Naive thymus-derived CD4-positive, alpha-beta T cell (primary cell): ENCODE measurements at places on chromosomes 11 and 22.

- H3K4me1 ChIP-seq, result no peaks in the 10 kb centered on the region
- no peaks in the 10 kb centered on the region for H3K36me3 ChIP-seq
- no peaks in the 10 kb centered on the region for H3K27me3 ChIP-seq
- H3K4me3 ChIP-seq, result no peak overlapping the region
These were observed 44.7 kb upstream of the WEE1 start for GRCh38 chr11:9528573-9529333.

GRCh38 chr11:94938095-94939055, 35.0 kb downstream of the CWC15 start:
- no peak overlapping the region for H3K4me3 ChIP-seq
- H3K4me1 ChIP-seq, result no peaks in the 10 kb centered on the region
- H3K27ac ChIP-seq, result no peak overlapping the region
- no peak for DNase-seq
- H3K36me3 ChIP-seq, result no peaks in the 10 kb centered on the region

DNA sequence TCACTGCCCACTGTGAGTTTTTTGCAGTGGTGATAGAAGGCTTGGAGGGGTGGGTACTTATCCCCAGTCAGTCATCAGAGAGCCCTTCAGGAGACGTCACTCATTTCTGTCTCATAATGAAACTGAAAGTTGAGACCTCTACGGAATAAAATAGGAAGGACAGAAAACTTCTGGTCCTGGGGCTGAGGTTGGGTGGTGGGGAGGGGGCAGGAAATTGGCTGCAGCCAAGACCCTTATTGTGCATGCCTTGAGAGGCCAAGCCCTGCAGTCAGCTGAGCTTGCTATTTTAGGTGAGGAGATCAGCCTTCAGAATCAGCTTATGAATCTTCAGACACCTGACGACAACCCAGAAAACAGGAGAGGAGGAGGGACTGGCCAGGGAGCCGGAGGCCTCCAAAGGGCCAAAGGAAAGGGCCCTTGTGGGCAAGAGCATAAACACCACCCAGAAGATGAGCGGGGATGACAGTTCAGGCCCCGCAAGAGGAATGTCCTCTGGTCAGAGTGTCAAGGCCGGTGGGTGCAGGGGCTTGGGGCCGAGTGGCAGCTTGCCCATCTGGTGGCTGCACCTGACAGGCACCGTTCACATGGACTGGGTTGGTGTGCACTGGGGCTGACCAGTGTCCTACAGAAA, 17.9 kb upstream of the ADA2 start:
- peak overlapping the region; percentile 73 for H3K27ac ChIP-seq
- no peaks in the 10 kb centered on the region for H3K27me3 ChIP-seq
- peak overlapping the region; percentile 61 for H3K4me3 ChIP-seq
- H3K36me3 ChIP-seq, result no peaks in the 10 kb centered on the region
- no peaks in the 10 kb centered on the region for H3K4me1 ChIP-seq

GRCh38 chr11:75502138-75502537, 23.6 kb downstream of the GDPD5 start:
- no peaks in the 10 kb centered on the region for H3K27me3 ChIP-seq
- no peak for DNase-seq
- no peak overlapping the region for H3K27ac ChIP-seq
- no peaks in the 10 kb centered on the region for H3K36me3 ChIP-seq
- no peak overlapping the region for H3K4me3 ChIP-seq

GRCh38 chr11:13942378-13942777, 20.1 kb upstream of the SPON1 start:
- peaks cover 51% of the 10 kb centered on the region for H3K4me1 ChIP-seq
- no peaks in the 10 kb centered on the region for H3K36me3 ChIP-seq
- no peak for DNase-seq
- no peaks in the 10 kb centered on the region for H3K27me3 ChIP-seq
- no peak overlapping the region for H3K4me3 ChIP-seq
- no peak overlapping the region for H3K27ac ChIP-seq

DNA sequence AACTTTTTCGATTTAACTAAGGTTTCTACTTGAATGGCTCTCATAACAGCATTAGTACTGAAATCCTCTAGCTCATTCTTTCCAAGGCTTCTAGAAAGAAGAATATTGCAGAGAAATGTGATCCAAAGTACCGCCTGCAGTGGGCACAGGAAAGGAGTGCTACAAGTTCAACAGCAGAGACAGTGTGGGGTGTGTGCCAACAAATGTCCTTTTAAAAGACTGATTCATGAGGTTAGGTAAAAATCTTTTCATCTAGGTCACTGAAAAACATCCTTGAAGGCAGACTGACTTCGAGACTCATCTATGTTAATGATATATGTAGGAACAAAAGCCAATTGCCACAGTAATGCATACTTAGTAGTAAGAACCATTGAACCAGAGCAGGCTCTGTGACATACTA, 349.1 kb upstream of the PITPNB start:
- DNase-seq, result no peak
- no peaks in the 10 kb centered on the region for H3K27me3 ChIP-seq
- no peaks in the 10 kb centered on the region for H3K4me1 ChIP-seq
- no peaks in the 10 kb centered on the region for H3K36me3 ChIP-seq

DNA sequence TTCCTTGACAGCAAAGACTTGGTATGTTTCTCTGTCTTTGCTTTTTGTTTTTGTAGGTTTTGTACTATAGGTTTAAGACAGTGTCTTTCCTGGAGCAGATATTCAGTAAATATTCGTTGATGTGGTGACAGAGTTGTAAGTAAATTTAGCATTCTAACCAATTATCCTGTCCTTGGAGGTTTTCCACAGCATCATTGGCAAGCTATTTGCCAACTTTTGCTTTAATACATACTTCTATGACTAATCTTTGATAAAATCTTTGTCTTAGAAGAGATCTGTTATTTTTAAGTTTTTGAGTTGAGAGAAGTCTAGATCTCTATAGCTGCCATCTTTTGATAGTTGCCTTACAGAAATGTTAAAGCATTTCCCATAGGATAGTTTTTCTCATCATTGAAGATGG, 3.8 kb downstream of the USP47 start:
- no peak for DNase-seq
- no peak overlapping the region for H3K4me3 ChIP-seq
- peaks cover 43% of the 10 kb centered on the region for H3K4me1 ChIP-seq
- H3K27me3 ChIP-seq, result no peaks in the 10 kb centered on the region
- H3K27ac ChIP-seq, result peak overlapping the region; percentile 100
- peaks cover 6% of the 10 kb centered on the region for H3K36me3 ChIP-seq

- no peaks in the 10 kb centered on the region for H3K4me1 ChIP-seq
- no peaks in the 10 kb centered on the region for H3K36me3 ChIP-seq
- no peak overlapping the region for H3K27ac ChIP-seq
- no peak overlapping the region for H3K4me3 ChIP-seq
- no peaks in the 10 kb centered on the region for H3K27me3 ChIP-seq
These were observed 93.4 kb downstream of the CEP164 start for GRCh38 chr11:117421041-117421440.

DNA sequence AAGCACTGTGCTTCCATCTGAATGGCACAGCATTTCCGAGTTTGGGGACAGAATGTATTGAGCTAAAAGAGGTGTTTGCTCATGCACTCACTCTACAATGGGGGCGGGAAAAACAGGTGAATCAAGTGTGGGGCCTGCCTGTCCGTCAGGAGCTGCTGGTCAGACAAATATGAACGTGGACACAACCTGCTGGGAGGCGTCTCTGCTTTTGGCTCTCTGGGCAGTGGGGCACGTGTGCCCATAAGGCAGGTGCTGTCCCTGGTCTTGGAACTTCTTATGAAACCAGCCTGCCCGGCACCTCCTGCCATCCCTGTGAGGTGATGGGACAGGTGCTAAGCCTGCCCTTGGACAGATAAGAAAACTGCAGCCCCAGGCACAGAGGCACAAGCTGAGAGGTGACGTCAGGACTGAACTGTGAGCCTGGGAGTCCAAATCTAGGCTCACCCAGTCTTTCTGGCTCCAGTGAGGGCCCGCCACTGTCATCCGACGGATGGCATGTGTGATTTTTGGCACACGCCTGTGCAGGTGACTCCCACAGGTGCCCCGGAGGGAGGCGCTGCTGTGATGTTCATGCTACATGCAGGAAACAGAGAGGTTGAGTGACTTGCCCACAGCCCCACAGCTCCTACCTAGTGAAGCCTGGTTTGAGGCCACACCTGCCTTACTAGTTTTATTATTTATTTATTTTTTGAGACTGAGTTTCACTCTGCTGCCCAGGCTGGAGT, 51.6 kb downstream of the SMIM38 start:
- no peaks in the 10 kb centered on the region for H3K4me1 ChIP-seq
- no peaks in the 10 kb centered on the region for H3K27me3 ChIP-seq
- no peak overlapping the region for H3K4me3 ChIP-seq
- no peak for DNase-seq
- no peaks in the 10 kb centered on the region for H3K36me3 ChIP-seq
- H3K27ac ChIP-seq, result no peak overlapping the region

DNA sequence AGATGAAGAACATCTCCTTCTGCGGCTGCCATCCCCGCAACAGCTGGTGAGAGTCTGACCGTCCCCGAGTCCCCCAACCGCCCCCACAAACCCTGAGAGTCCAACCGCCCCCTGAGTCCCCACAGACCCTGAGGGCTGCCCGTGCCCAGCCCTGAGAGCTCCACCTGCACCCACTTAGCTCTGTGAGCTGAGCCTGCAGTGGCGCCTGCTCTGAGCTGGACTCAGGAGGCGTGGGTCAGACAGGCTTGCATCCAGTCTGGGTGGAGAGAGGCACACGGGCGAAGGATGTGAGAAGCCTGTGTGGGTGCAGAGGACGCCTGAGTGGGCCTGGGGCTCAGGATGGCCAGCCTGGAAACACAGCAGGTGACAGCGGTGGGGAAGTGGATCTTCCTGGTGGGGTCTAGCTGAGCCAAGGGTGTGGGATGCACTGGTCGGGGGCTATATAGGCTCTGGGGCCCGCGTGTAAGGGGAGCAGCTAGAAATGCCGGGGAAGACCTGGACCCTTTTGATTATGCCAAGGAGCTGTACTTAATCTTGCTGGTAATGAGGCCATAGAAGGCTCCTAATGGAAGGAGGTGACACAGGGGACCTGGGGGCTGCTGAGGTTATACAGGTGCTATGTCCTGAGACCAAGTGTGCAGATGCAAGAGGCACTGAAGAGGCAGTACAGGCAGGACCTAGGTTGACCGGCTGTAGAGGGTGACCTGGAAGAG, 6.5 kb downstream of the MAPK8IP2 start:
- H3K4me3 ChIP-seq, result no peak overlapping the region
- H3K4me1 ChIP-seq, result no peaks in the 10 kb centered on the region
- peaks cover 3% of the 10 kb centered on the region for H3K27me3 ChIP-seq

DNA sequence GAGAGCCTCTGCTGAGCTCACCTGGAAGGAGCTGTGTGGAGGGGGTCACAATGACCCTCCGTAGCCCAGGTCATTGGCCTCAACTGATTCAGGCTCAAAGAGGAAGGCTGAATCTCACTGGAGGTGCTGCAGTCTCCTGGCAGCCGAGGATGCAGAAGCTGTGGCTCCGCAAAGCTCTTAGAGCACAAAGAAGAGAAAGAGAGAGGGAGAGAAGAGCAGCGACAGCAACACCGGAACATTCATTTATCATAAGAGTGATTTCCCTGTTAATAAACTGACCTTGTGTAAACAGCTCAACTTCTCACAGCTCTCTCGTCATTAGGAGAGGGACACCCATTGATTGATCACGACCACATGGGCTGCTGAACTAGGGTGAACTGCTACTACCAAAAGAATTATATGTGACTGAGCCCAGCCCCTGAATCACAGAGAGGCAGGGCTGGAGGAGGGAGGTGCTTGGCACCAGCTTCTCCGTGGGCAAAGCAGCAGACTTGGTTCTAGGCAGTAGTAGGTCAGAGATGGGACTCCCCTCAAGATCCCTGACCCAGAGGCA, 281.7 kb downstream of the NXPE2 start:
- no peaks in the 10 kb centered on the region for H3K36me3 ChIP-seq
- DNase-seq, result no peak
- H3K4me3 ChIP-seq, result no peak overlapping the region
- H3K27me3 ChIP-seq, result no peaks in the 10 kb centered on the region

DNA sequence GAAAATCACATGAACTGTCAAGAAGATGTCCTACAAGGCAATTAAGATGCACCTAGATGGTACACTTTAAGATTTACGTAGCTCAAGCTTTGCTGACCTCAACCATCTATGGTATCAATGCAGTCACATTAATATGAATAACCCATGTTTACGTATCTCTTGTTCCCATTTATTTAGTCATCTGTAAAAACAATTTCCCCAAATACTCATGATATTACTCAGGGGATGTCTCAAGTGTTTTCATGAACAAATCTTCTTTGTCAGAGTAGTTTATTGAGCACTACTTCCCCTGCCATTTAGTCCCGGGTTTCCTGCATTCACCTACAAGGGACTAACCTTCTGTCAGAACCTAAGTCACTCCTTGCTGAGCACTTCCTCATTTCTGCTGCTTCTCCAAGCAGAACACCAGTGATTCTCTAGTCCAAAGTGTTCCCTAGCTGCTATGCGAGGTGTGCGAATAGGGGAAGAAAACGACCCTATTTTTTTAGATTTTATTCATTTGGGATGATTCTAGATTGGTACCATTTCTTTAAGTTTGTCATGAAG, 554.3 kb upstream of the LRRC4C start:
- H3K27ac ChIP-seq, result no peak overlapping the region
- no peaks in the 10 kb centered on the region for H3K4me1 ChIP-seq
- DNase-seq, result no peak
- H3K27me3 ChIP-seq, result no peaks in the 10 kb centered on the region
- no peaks in the 10 kb centered on the region for H3K36me3 ChIP-seq

DNA sequence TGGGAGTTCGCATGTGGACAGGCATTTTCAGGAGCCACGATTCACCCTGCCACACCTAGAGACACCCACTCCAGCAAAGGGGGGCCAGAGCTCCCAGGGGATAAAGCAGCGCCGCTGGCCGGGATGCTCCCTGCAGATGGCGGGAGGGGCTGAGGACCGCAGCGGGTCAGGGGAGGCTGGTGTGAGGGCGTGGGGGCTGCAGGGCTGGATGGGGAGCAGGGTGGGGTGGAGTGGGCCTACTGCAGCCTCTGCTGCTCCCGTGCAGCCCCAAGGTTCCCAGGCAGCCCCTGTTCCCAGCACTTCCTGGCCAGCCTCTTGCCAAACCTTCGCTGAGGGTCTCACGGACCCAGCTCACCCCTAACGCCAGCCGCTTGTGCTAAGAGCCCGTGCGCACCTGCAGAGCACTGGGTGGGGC, 13.0 kb downstream of the MUC5B start:
- no peak overlapping the region for H3K27ac ChIP-seq
- H3K4me1 ChIP-seq, result no peaks in the 10 kb centered on the region
- no peaks in the 10 kb centered on the region for H3K36me3 ChIP-seq
- DNase-seq, result no peak

DNA sequence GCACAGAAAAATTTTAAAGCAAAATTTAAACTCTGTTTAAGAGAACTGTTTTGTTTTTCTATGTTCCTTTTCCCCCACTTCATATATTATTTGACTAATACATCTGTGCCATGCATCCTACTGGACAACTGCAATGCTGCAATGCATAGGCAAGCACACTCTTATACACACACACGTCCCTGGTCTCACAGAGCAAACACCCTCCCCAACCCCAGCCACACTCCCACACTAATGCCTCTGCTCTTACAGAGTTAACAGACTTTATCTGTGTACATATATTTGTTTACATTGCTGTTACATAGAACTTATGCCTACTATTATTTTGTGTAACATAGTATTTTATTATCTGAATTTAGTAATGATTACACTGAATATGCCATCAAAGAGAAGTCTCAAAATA, 25.5 kb upstream of the CTSC start:
- no peaks in the 10 kb centered on the region for H3K27me3 ChIP-seq
- H3K36me3 ChIP-seq, result no peaks in the 10 kb centered on the region
- H3K27ac ChIP-seq, result no peak overlapping the region
- no peak overlapping the region for H3K4me3 ChIP-seq
